T-helper 17 cell (primary cell): ENCODE measurements at places on chromosomes 7 and 10.
A peak's percentile ranks its signal among the peaks of the same experiment; 100 is the strongest.

GRCh38 chr10:125799451-125800182 lies 23.4 kb downstream of the UROS start:
- H3K36me3 ChIP-seq: peaks cover 5% of the 10 kb centered on the region
- H3K27ac ChIP-seq: peak overlapping the region; percentile 14
- DNase-seq: no peak
- H3K4me1 ChIP-seq: peaks cover 4% of the 10 kb centered on the region
- H3K4me3 ChIP-seq: no peak overlapping the region

- H3K27ac ChIP-seq: peak overlapping the region; percentile 99
- H3K36me3 ChIP-seq: peaks cover 7% of the 10 kb centered on the region
- H3K27me3 ChIP-seq: no peaks in the 10 kb centered on the region
- no peak for DNase-seq
- H3K4me1 ChIP-seq: peaks cover 75% of the 10 kb centered on the region
Observed at GRCh38 chr10:62047960-62048383, 146.5 kb downstream of the ARID5B start.

DNA sequence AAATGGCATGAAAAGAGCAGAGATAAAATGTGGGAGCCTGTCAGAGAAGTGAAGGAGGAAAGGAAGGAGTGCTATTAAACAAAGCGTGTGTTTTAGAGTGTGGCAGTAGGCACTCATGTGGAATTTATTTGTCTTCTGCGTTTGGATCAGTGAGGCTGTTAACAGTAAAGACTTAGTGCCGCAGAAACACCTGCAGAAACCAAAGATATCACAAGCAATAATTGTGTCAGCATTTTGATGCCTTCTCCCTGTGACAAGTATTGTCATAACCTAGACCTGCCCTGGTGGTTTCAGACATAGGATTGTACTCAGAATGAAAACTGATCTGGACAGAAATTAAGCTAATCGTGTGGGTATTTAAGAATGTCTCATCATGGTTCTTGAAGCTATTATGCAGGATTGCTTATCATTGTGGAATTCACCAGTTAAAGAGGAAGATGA lies 191.0 kb downstream of the CAMK1D start:
- H3K4me1 ChIP-seq: peaks cover 31% of the 10 kb centered on the region
- H3K27me3 ChIP-seq: no peaks in the 10 kb centered on the region
- no peaks in the 10 kb centered on the region for H3K36me3 ChIP-seq
- H3K27ac ChIP-seq: no peak overlapping the region

GRCh38 chr7:24555719-24556118 lies 17.5 kb upstream of the PALS2 start:
- peaks cover 8% of the 10 kb centered on the region for H3K27me3 ChIP-seq
- DNase-seq: no peak
- H3K4me1 ChIP-seq: peaks cover 8% of the 10 kb centered on the region

GRCh38 chr10:110391541-110391940 lies 86.8 kb upstream of the SMNDC1 start:
- no peak for DNase-seq
- H3K27ac ChIP-seq: no peak overlapping the region
- peaks cover 12% of the 10 kb centered on the region for H3K27me3 ChIP-seq
